ENCODE measurements at places on chromosomes 12 and 14. TPM values are rescaled to one million over a fixed set of nuclear protein-coding genes. Genes with fewer than 3 reads are reported as not detected.

DNA sequence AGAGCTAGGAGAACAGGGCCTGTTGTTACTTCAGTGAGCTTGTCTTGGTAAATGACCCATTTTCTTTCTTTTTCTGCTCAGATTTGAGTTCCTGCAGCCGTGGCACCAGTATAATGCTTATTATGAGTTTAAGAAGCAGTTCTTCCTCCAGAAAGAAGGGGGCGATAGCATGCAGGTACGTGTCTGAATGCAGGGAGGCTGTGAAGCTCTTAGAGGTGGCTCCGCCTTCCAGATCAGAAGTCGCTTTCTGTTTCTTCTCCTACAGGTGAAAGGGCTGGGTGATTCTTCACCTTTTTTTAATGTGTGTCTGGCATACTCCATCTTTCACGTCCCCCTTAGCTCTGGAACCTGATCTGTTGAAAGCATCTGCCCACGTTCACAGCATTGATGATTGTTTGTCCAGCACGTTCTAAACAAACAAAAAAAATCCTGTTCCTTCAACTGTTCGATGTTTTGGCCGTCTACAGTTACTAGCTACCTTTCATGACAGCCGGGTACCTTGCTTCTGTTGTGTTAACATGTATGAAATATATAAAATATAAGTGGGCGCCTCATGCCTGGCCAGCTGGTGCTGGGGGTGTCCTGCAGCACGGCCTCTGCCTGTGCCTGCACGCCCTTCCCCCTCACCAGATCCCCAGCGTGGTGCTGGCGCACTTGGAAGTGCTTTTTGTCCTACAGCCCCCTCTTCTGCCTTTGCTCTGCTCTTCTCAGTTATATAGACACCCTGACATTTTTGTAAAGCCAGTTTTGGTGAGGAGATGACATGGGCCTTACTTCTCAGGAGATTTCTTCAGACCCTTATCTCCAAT, 44.6 kb downstream of the SFSWAP start:
- DNase-seq: no peak

GRCh38 chr14:55976655-55977054, 141.6 kb upstream of the PELI2 start:
- DNase-seq: no peak

DNA sequence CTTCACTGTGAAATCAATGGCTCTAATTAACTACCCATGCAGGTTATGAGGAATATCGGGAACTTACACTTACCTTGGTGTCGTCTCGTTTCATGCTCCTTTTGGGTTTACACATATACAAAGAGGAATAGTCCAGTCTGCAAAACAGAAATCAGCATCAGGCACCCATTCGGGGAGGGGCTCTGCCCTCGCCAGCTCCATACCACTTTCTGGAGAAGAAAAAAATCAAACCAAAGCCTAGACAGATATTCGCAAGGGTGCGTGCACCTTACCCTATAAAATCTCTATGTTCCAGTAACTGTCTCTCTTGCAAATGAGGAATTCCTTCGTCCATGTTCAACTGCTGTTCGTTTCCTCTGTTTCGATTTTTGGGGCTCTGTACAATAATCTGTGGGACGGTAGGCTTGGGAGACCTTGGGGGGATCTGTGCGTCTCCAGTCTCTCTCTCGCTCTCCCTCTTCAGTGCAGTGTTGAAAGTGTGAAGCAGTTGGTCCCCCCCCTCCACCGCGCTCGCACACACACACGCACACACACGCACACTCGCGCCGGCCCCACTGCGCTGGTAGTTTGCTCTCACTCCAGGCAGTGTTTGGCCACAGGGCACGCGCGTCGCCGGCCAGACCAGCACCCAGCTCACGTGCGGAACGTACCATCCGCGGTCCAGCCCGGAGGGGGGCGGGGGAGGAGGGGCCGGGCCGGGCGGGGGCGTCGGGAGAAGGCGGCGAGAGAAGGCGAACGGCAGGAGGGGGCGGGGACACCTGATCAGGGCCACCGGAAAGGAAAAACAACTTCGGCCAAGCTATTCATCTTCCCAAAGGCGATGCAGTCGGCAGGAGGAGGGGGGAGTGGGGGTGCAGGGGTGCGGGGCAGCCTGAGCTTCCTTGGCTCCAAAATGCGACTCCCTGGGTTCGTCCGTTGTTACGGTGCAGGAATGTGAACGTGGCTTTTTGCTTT, at the start of gene BHLHE41:
TSS of gene BHLHE41 (minus strand) at position 592 of the 954 bp plus-strand sequence. CDS start at position 334, 258 bp downstream.
- DNase-seq: peak; percentile 83

GRCh38 chr14:100788942-100789341, 37.0 kb upstream of the MEG3 start:
- DNase-seq: no peak

GRCh38 chr12:44780221-44780790, 95.8 kb downstream of the NELL2 start:
- peak; percentile 71 for DNase-seq

DNA sequence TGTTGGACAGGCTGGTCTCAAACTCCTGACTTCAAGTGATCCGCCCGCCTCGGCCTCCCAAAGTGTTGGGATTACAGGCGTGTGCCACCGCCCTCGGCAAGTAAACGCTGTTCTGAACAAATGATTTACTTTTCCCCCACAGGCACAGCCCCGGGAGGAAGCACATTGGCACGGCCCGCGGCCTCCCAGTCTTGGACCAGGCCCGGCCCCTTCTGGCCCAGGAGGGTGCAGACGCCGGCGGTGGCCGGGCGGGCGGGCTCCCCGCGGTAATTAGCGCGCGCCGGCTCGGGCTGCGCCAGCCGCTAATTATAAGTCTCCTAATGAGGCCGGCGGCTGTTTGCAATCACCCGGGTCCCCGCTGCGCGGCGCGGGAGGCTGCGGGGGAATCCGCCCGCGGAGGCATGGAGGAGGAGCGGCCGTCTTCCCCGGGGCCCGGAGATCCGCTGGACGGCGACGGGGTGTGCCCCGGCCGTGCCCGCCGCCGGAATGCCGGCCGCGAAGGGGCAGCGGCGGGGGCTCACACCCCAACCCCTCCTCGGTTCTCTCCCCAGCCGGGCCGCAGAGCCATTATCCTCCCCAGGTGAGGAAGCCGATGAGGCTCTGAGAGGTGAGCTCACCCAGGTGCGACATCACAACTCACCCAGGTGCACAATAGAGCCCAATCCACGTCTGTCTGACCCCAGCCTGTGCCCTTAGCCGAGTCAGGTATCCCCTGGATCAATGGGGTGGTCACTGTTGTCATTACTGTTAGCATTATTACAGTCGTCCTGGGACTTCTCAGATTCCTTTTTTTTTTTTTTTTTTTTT, 3.3 kb upstream of the POP5 start:
- DNase-seq: peak; percentile 62

GRCh38 chr12:27331927-27332324, 710 bp upstream of the BMAL2 start:
- DNase-seq: no peak

DNA sequence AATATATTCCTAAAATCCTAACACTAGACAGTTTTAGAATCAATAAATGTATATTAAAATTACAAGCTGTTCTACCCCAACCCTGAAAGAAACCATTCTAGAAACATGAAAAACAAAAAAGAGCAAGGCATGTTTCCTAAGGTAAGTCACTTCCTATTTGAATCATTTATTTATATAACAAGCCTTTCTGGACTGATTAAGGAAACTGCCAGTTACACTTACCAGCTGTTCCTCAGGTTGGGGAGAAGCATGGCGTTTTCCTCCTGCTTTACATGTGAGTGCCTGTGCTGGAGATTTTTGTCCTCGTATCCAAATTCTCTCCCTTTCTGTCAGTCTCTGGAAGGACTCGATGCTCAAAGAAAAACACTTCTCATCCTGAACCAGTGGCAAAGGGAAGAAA, 183.3 kb downstream of the EFCAB11 start:
- DNase-seq: no peak

GRCh38 chr12:50200552-50201273, 33.5 kb upstream of the CERS5 start:
- no peak for DNase-seq

GRCh38 chr12:82818271-82819035, 131.7 kb downstream of the TMTC2 start:
- DNase-seq: no peak

DNA sequence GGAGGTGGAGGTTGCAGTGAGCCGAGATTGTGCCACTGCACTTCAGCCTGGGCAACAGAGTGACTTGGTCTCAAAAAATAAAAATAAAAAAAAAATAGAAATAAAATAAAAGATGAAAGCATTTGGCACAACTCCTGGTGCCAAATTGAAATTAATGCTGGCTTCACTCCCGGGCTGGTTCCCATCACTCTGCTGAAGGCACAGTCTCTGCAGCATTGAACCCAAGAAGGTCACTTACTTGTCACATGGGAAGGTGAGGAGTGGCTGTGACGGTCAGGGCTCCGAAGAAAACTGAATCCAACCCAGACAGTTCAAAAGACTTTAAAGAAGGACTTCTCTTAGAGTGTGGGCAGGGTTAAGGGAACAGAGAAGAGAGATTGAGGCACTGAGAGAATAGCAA, 10.5 kb upstream of the CCDC63 start:
- no peak for DNase-seq

DNA sequence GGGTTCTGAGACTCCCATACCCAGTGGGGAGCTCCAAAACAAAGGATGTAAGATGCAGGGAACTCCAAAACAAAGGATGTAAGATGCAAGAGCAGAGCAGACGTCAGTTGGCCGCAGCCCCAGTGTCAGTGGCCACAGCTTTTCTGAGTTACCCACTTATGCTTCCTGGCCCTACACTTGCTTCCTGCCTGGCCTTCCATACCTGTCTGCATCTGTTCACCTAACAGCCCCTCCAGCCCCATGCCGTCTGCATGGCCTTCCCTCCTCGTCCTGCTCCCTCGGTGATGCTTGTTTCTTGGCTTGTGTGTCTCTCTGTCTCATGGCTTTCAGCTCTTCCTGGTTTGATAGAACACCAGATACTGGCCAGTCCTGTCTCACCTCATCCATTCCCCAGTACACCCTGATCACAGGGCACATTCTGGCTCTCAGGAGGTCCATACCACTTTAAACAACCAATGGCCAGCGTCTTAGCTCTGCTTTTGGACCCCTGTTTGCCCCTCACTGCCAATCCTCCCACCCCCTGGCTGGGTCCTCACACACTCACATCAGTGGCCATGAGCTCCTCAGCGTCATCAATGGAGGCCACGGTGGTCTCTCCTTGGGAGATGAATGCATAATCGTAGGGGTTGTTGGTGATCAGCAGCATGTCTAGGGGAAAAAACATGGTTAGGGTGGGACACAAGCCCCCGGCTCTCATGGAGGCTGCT, 5.3 kb downstream of the MYH7 start:
- no peak for DNase-seq

DNA sequence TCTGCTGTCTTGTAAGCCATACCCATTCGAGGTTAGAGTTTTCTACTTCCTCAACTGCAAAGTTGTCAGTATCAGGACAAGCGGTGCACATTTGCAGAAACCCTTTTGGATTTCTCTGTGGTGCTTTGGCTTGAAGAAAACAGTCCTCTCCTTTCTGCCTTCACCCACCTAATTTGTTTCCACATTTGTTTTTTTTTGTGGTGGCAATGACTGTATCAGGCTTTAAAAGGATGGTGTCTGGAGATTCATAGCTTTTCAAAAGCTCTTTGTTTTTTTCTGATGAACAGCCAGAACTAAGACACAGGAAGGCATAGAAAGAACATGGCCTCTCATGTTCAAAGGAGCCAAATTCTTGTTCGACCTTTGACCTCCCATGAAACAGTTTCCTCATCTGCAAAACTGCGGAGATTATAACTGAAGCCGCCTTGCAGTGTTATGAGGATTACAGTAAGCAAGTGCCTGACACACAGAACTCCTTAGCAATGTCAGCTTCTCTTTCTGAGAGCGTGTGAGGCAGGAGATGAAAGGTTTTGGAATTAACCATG, 270.6 kb upstream of the TBX3 start:
- no peak for DNase-seq

DNA sequence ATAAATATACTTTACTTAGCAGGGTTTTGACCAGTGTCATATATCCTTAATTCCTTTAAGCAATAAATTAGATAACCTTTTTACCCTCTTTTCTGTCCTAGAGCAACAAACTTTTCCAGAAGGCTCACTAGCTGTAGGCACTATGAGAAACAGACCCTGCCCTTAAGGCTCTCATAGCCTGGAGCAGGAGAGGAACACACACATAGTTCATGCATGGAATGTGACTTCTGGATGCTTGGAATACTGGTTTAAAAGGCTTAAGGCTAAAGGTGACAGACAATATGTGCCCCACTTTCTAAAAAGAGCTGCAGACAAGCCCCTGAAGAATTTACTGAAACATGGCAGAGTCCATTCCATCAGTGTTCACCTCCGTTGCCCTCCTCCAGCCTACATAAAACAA, 237.2 kb downstream of the TTC8 start:
- no peak for DNase-seq

- DNase-seq: no peak
Observed at GRCh38 chr12:126464153-126464552, 1398.9 kb downstream of the AACS start.

- DNase-seq: no peak
Observed at GRCh38 chr12:99054601-99055128, 409.6 kb downstream of the APAF1 start.

- DNase-seq: no peak
Observed at GRCh38 chr14:99203801-99204200, 68.2 kb downstream of the BCL11B start.

The GLIPR1L1 gene
- polyA plus RNA-seq: not detected

The OTUB2 gene
- 1.5 TPM for polyA plus RNA-seq

The PLA2G1B gene
- polyA plus RNA-seq: not detected

The IL23A gene
- polyA plus RNA-seq: not detected

The TAOK3 gene
- polyA plus RNA-seq: 8.8 TPM

The RNF212B gene
- not detected for polyA plus RNA-seq

The TMEM229B gene
- polyA plus RNA-seq: 15.3 TPM

The NR1H4 gene
- not detected for polyA plus RNA-seq

All from brain (organoid and tissue), 16 donors.